Iris pigment epithelial cell (primary cell): ENCODE measurements at places on chromosomes 2 and 18.

GRCh38 chr2:31429759-31430438, 15.4 kb upstream of the XDH start:
- peak; percentile 20 for DNase-seq

DNA sequence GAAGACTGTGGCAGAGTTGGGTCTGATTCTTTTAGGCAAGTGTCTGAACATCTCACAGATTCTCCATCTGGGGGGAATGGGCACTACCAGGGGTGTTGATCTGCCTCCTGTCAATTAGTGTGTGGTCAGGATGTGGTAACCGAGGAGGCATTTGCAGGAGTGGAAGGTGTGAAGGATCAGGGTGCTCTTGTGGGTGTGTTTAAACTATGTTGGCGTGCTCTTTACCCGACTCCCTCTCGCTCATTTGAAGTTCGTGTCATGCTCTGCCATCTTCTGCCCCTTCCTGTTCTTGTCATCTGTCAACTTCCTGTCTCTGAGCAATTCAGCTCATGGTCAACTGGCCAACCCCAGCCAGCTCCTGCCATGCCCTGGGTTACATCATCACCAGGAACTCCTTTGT, 107.9 kb downstream of the RTN4 start:
- DNase-seq: no peak

DNA sequence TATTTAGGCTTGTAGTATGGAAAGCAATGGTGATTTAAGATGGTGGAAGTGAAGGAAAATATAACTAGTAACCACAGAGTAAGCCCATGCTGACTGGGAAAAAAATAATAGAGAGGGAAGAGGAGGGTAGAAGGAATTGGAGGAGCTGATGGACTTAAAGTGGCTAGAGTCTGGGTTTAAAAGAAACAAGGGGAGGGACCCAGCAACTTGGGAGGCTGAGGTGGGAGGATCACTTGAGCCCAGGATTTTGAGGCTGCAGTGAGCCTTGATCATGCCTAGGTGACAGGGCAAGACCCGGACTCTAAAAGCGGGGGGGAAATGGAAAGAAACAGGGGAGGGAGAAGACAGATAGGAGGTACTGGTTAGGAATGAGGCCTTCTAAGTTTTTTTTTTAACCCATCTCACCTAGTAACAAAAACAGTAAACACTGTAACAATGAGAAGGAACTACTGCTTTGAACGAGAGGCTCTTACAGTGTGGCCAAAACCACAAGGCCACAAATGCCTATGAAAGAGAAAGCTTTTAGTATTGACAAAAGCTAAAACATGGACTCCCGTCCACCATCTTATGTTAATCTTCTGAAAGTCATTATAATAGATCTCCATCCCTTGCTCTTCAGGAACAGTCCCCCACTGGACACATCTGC, 26.6 kb downstream of the METTL8 start:
- DNase-seq: no peak

DNA sequence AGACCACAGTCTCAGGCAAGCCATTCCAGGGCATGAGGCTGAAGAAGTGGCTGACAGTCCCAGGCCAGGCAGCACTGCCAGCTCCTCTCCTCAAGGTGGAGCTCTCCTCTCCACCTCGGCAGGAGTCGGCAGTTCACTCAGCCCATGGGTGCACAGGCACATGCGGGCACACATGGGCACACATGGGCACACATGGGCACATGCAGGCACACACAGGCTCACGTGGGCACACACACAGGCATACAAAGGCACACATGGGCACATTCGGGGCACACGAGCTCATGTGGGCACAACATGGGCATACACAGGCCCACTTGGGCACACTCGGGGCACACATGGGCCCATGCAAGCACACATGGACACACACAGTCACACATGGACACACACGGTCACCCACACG, 65.3 kb upstream of the TAF1B start:
- DNase-seq: peak; percentile 17

DNA sequence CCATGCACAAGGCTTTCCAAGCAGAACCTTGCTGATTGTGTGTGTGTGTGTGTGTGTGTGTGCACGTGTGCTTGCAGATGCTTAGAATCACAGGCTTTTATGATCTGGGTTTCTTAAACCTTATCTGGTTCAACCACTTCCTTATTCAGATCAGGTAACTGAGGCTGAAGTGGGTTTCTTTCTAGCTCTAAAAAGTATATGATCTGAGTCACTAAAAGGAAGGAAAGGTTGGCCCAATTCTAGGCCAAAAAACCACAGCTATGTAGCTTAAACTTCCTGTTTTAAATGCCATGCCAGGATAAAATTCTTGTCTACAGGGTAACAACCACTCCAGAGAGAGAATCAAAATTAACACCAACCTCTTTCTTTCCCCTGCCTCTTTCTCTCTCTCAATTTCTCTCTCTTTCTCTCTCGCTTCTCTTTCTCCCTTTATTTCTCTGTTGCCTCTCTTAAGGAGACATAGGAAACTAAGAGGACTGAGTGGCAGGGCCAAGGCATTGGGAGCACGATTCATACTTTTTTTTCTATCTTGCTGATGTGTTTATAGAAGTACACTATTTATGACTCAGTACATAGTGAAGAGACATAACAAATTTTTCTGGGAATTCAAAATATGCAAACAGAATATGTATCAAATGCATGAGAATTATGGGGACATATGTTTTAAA, 140.3 kb downstream of the TRIB2 start:
- DNase-seq: peak; percentile 87

- DNase-seq: peak; percentile 35
These were observed 612.1 kb downstream of the KCNJ3 start for GRCh38 chr2:155310589-155310988.

DNA sequence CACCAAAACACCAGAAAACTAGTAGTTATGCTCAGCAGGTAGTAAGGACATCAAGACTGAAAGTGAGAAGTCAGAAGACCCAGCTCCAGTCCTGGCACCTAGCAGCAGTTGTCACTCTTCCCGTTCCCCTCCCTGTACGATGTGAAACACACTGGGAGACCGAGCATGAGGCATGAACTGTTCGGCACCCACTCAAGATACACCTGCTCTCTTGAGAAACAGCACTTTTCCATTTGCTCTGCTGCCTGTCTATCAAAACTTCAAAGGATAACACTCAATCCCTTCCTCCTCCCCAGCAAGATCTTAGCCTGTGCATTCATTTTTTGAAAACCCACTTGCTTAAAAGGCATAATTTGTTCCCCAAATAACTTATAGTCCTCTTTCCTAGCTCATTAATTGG, 123.9 kb downstream of the PLEKHM3 start:
- DNase-seq: no peak

DNA sequence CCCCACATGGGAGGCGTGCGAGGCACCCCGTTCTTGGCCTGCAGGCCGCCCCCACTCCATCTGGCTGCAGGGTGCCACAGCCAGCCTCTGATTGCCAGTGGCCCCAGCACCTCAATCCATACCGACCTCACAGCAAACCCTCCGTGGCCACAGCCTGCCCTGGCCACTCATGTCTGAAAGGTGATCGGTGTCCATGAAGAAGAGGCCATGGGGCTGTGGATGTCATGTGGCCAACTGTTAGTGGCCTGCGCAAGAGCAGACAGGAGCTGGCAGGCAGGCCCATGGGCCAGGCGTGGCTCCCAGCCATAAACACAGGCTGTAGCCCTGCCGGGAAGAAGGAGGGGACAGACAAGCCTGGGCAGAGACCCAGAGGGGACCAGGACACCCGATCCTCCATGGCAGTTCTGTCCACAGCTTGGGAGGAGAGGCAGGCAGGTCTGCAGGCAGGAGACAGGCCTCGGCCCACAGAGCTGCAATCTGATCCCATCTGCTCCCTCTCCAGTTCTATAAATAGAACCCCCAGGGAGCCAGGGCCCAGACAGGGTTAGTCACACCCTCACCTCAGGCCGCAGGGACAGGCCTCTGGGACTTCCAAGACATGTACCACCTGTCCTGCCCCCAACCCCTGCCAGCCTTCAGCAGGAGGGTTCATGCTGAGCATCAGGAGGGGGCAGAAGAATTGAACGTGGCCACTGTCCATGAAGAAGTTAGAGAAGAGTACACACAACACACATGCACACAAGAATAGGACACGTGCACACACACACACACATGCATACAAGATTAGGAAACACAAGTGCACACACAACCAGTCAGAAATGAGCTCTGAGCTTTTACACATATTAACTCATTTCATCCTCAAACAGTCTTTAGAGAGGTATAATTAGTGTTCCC, 16.9 kb downstream of the STEAP3 start:
- DNase-seq: peak; percentile 85

DNA sequence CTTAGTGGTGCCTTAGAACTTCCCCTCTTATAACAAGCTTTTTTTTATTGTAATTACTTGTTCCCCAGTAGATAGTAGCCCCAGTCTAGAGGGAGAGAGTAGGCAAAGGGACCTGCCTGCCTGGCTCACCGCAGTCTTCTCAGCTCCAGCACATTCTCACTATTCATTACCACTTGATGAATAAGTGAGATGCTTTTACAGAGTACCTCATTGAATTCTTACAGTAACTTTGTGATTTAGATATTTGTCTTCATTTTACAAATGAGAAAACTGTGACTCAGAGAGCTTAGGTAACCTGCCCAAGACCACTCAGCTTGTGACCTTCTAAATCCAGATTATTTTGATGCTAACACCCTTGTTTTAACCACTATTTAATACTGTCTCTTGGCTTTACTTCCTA, 77.8 kb downstream of the CHRNA1 start:
- no peak for DNase-seq

DNA sequence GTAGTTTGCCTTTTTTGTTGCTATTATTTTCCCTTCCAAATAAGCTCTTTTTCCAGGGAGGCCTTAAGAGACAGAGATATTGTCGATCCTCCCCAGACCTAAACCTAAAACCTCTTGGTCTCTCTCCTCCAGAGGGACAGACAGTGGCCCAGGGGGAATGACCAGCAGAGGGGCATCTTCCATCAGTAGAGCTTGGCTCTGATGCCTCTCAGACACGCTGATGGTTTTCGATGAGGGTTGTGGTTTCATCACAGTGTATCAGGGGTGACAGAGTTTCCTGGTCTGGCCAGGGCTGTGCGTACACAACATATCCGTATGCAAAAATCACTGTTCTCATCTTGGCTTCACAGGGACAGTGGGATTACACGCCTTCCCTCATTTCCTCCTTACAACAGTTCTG, 68.6 kb downstream of the GATA6 start:
- DNase-seq: no peak

- DNase-seq: no peak
These were observed 359.8 kb upstream of the SETBP1 start for GRCh38 chr18:44320619-44321460.

DNA sequence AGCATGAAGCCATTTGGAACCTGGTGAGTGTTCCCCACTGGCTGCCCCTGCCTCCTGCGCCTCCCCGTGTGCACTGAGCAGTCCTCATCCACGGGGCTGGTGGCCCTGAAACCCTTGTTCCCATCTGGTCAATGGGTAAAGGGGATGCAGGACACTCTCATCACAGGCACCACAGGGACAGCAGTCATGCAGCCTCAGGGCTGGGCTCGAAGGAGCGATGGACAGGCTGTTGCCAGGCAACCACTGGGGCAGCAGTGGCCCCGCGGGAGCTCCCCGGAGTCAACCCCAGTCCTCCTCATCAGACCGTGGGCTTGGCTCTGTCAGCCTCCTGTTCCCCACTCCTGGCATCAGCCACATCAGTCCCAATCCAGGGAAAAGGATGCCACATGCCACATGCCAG, 509.5 kb downstream of the EIPR1 start:
- no peak for DNase-seq

GRCh38 chr2:220767591-220768255, 804.4 kb downstream of the EPHA4 start:
- no peak for DNase-seq

DNA sequence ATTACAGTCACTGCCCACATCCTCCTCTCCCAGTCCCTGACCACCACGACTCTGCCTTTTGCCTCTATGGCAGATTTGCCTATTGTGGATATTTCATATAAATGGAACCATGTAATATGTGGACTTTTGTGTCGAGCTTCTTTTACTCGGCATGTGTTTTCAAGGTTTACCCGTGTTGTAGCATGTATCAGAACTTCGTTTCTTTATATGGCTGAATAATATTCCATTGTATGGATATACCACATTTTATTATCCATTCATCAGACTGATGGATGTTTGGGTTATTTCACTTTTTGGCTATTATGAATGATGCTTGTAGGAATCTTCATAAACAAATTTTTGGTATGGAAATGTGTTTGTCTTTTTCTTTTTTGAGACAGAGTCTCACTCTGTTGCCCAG, 24.2 kb upstream of the E2F6 start:
- DNase-seq: no peak

- peak; percentile 43 for DNase-seq
These were observed 146.0 kb downstream of the MAP4K4 start for GRCh38 chr2:101843471-101843870.

- no peak for DNase-seq
These were observed 637 bp upstream of the SFT2D3 start for GRCh38 chr2:127700527-127701192.

DNA sequence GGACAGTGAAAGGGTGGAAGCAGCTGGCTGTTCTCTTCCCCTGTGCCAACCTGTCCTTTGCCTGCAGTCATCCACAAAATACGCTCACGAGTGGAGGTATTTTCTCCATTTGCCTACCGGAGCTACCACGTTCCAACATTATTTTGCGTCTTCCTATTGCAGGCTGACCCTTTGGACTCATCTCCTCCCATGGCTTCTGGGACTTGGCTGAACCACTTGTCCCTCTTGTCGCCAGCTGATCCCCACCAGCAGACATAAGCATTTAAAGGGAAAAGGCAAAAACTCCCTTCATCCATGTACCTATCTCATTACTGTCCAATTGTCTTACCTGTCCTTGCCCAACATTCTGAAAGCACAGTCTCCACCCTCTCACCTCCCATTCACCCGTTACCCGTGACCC, 13.0 kb downstream of the C2orf74 start:
- DNase-seq: no peak

GRCh38 chr18:73646196-73646595, 501.4 kb downstream of the FBXO15 start:
- DNase-seq: no peak

DNA sequence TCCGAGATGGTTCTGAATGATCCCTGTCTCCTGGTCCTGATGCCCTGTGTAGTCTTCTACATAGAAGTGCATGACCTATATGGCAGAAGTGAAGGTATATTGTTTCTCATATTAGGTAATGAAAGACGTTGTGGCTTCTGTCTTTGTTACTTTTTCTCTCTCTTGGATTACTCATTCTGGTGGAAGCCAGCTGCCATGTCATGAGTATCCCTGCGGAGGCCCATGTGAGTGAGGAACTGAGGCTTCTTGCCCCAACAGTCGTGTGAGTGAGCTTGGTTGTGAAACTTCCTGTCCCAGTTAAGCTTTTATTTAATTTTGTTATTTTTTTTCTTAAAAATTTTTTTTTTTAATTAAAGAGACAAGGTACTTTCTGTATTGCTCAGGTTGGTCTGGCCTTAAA, 134.7 kb downstream of the UBR3 start:
- DNase-seq: peak; percentile 97

GRCh38 chr2:195404651-195405050, 252.4 kb upstream of the SLC39A10 start:
- DNase-seq: no peak

- no peak for DNase-seq
These were observed 293.6 kb upstream of the THUMPD2 start for GRCh38 chr2:40072442-40073232.

- no peak for DNase-seq
These were observed 34.8 kb upstream of the MGAT5 start for GRCh38 chr2:134218930-134219658.
